ENCODE measurements at places on chromosomes 11 and 22.
A peak's percentile ranks its signal among the peaks of the same experiment; 100 is the strongest.

GRCh38 chr22:40638261-40638660, 1.7 kb upstream of the MRTFA start:
- DNase-seq = no peak

GRCh38 chr22:24686280-24686679, 83.3 kb downstream of the GGT1 start:
- DNase-seq = no peak

DNA sequence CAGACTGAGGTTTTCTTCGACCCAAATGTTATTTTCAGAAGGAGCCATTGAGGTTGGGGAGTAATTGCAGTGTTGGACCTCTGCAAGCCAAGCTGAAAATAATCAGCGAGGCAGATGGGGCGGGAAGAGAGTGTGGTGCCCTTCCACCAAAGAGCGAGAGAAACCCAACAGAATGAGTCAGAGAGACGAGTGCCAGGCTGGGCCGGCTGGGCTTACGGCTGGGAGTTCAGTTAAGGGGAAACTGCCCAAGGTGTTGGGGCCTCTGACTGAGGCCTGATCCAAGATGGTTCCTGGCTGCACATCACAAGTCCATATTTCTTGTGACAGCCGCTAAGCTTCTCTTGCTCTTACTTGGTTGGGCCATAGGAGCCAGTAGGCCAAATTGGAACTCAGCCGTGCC, 30.4 kb upstream of the CREB3L1 start:
- peak; percentile 61 for DNase-seq

GRCh38 chr22:28955817-28956216, 72.4 kb downstream of the ZNRF3 start:
- DNase-seq = no peak

DNA sequence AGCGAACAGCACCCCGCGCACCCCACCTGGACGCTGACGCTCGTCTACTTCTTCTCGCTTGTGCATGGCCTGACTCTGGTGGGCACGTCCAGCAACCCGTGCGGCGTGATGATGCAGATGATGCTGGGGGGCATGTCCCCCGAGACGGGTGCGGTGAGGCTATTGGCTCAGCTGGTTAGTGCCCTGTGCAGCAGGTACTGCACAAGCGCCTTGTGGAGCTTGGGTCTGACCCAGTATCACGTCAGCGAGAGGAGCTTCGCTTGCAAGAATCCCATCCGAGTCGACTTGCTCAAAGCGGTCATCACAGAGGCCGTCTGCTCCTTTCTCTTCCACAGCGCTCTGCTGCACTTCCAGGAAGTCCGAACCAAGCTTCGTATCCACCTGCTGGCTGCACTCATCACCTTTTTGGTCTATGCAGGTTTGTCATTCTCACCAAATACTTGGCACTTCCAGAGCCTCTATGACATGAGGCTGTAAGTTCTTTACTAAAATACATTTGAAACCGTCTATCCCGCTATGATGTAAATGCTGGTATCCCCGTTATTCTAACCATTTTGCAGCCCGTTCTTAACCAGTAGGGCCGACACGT, 535 bp downstream of the AQP11 start:
- peak; percentile 23 for DNase-seq

DNA sequence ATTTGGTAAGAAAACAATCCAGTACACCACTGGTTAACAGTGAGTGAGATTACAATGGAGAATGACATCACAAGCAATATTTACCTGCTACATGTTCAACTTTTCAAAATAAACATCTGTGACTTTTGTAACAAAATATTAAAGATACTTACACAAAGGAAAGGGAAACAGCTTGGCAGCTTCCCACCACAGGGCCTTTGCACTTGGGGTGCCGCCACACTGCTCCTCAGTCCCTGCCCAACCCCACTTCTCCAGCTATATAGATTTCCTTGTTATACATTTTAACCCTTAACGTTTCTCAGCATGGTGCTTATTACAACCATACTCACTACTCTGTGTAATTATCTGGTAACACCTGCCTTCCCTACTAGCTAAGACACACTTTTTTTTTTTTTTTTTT, 10.9 kb downstream of the KMT5B start:
- DNase-seq = no peak

GRCh38 chr11:123531325-123531724, 101.3 kb downstream of the GRAMD1B start:
- no peak for DNase-seq

GRCh38 chr11:15590132-15590531, 475.4 kb downstream of the INSC start:
- DNase-seq = no peak

DNA sequence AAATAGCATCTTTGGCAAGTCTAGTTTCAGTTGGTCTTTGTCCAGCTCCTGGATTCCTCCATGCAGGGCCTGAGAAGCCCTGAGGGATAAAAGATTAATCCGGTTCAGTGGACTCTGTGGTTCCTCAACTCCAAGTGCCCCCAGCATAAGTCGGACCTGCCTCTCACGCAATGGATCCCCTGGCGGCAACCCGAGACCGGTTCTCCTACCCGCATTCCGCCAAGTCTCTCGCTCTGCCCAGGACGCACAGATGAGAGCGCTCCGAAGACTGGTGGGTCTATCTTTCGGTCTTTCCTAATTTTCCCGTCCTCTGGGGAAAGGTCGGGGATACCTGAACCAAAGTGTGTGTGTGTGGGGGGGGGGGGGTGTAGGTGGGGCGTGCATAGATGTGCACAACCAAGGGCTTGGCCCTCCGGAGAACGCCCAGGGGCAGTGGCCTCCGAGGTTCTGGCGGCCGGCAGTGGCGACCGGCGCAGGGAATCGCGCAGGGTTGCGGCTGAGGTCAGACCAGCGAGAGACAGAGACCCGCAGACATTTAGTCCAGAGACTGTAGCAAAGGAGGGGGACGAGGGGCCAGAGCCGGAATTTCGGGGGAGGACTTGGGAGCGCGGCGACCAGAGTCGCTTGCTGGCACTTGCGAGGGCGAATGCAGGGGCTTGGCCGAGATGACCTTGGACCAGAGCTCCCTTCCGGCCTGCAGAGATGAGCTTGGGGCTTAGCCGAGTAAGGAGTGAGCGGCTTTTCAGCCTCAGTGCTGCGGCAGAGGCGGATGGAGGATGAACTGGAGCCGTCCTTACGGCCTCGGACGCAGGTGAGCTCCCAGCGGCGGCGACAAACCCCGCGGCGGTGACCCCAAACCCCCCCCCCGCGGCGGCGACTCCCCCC, 712 bp upstream of the SLC2A11 start:
- peak; percentile 59 for DNase-seq

- DNase-seq = peak; percentile 45
Observed at GRCh38 chr11:130476200-130476921, 27.9 kb downstream of the ADAMTS15 start.

DNA sequence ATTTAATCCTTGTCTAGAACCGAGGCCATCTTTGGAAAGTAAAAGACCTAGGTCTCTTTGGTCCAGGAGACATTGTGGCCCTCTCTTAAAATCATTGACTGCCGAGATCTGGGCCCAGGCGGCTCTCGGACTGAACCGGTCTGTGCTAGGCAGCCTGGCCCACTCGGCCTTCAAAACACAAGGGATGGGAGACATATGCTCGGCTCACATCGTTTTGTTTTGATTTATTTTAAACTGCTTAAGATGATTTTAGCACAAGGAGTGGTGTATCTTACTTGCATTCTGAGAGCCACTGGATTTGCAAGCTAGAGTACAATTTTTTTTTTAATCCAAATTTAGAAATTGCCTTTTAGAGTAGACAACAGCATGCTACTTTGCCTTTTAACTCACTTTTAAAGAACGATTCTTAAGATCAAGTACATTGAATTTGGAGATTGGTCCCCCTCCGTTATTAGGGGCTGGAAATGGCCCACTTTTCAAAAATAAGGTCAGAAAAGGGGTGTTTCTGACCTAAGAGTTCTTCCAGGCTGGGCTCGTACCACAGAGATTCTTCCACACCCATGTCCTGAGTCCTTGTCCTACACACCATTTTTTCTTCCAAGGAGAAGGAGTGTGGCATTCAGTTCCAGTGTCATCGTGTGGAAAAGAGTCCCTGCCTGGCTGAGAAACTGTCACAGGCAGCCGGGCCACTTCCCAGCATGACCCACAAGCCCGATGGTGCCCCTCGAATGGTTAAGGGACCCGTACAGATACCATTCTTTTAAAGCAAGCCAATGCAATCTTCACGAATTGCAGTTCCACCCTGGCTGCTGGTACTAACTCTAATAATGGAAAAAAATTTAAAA, 80.5 kb upstream of the WNT7B start:
- no peak for DNase-seq

- peak; percentile 58 for DNase-seq
Observed at GRCh38 chr11:61972672-61973475, 5.4 kb upstream of the FTH1 start.

GRCh38 chr11:119320240-119320775, 3.4 kb upstream of the MCAM start:
- DNase-seq = no peak

- peak; percentile 26 for DNase-seq
Observed at GRCh38 chr11:6452219-6452618, 11.4 kb upstream of the HPX start.

GRCh38 chr11:134231958-134232659, 7.6 kb downstream of the VPS26B start:
- DNase-seq = no peak

DNA sequence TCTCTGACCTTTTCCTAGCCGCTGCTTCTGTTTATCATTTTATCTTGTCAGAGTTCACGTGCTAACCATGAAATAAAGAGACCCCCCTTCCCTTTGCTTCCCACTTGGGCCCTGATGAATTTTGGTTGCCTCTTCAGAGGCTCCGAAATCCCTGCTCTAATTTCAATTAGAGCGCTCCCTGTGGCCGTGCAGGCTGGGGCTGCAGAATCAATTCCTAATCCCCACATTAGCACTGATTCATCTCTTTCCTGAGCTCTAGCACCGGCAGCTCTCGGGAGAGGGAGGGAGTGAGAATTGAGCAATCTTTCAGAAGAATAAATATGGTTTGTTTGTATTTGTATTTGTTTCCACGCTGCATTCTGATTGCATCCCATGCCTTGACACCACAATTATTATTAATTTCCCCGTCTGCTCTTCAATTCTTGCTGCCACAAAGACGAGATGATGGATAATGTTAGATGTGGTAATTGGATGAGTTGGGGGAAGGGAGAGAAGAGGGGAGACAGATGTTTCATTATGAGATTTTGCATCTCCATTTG, 76.9 kb downstream of the NTM start:
- no peak for DNase-seq

- peak; percentile 79 for DNase-seq
Observed at GRCh38 chr11:7571640-7572000, 57.8 kb downstream of the PPFIBP2 start.

- DNase-seq = no peak
Observed at GRCh38 chr11:24437123-24437522, 59.7 kb upstream of the LUZP2 start.

DNA sequence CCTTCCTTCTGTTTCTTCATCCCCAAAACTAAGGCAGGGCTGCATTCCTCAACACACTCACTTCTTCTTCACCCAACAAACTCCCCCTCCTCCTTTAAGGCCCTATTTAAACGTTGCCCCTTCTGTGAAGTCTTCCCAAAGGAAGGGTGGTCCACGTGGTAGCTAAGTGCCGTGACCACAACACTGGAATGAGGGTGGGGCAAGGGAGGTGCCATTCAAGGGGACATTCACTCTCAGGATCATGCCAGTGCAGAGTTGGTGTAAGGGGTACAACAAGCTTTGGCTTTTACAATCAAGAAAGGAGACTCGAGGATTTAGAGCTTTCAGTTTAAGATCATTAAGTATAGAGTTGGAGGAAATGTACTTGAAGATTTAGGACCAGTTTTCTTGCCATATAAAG, 8.0 kb upstream of the MS4A10 start:
- DNase-seq = no peak

GRCh38 chr22:39947220-39948216, 12.7 kb upstream of the TMA7B start:
- no peak for DNase-seq

GRCh38 chr11:19176629-19177186, 25.1 kb downstream of the CSRP3 start:
- DNase-seq = no peak

- no peak for DNase-seq
Observed at GRCh38 chr22:20298110-20298802, 21.6 kb downstream of the DGCR6L start.

DNA sequence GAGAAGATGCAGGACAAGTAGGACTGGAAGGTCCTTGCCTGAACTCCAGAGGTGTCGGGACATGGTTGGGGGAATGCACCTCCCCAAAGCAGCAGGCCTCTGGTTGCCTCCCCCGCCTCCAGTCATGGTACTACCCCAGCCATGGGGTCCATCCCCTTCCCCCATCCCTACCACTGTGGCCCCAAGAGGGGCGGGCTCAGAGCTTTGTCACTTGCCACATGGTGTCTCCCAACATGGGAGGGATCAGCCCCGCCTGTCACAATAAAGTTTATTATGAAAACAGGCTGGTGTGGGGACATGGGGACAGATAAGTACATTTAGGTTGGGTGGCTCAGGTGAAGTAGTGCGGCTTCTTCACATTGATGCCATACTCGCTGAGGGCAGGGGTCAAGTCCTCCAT, 1.4 kb downstream of the TAF10 start:
- DNase-seq = no peak

- no peak for DNase-seq
Observed at GRCh38 chr22:47534804-47535410, 772.5 kb downstream of the TBC1D22A start.

- DNase-seq = no peak
Observed at GRCh38 chr11:114315749-114316368, 19.7 kb downstream of the NNMT start.

- DNase-seq = peak; percentile 59
Observed at GRCh38 chr11:104968355-104968855, at the start of gene CASP4. TSS of gene CASP4 (minus strand) at chr11:104968574. CDS start at chr11:104968525, 49 bp downstream.

- DNase-seq = no peak
Observed at GRCh38 chr11:114499756-114500155, 59.9 kb downstream of the NXPE1 start.

DNA sequence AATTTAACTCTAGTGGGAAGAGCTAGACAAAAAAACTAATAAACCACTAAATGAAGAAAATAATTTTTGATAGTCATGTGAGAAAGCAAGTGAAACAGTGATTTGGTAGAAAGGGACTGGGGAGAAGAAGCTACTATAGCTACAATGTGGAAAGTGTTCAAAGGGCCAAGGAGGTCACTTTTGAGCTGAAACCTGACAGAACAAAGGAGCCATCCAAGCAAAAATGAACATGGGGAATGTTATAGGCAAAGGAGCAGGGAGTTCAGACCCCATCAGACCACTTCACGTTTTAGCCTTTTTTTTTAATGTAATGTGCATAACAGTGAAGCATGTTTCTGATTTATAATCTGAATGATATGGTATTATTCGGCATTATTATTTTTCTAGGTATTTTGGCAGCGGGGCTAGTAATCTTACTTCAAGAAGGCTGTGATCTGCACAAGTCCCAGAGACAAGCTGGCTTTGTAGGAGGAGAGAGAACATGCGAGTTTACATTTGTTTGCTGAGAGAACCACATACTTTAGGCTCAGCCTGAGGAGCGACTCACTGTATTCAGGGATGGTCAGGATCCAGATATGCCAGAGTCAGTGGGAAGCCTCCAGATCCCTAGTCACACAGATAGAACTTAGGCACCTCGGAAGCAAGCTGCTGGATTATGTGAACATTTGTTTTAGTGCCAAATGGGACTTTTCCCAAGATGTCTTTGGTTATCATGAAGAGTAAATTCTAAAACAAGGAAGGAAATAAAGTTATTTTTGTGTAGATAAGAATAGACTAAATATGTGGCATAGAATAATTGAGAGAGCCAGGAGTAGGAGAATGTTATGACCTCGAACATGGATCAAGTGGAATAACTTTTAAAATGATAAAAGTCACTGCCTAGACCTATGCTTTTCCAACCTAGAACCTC, 118.6 kb downstream of the TRIM44 start:
- peak; percentile 83 for DNase-seq

GRCh38 chr11:46338988-46339666, 8.1 kb upstream of the DGKZ start:
- DNase-seq = no peak
